ENCODE measurements at places on chromosomes 7 and 10.

DNA sequence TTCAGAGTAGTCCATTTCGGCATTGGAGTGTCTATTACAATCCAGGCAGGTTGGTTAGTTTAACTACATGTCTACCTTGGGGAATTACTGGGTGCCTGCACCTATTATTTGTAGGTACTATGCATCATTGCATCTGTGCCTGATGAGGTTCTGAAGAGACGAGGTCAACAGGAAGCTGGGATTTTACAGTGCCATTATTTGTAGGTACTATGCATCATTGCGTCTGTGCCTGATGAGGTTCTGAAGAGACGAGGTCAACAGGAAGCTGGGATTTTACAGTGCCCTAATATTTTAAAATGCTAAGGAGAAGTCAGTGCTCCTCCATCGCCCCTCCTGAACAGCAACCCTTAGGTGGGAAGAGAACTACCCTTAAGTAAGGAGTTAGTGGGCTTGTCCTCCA lies 41.7 kb downstream of the NPY start:
- no peak for DNase-seq

- peak; percentile 61 for DNase-seq
These were observed 62.3 kb upstream of the LBX1 start for GRCh38 chr10:101291331-101292193.

GRCh38 chr7:29291723-29292618 lies 97.4 kb downstream of the CHN2 start:
- no peak for DNase-seq

DNA sequence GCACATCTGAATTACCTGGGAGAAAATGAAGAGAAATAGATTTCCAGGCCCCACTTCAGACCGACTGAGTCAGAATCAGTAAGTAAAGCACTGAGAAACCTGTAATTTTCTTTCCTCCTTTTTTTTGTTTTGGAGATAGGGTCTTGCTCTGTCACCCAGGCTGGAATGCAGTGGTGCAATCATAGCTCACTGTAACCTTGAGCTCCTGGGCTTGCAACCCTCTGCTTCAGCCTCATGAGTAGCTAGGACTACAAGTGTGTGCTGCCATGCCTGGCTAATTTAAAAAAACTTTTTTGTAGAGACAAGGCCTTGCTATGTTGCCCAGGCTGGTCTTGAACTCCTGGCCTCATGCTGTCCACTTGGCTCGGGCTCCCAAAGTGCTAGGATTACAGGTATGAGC lies 260.2 kb downstream of the STK31 start:
- no peak for DNase-seq

GRCh38 chr7:70257921-70258320 lies 659.6 kb downstream of the AUTS2 start:
- no peak for DNase-seq

DNA sequence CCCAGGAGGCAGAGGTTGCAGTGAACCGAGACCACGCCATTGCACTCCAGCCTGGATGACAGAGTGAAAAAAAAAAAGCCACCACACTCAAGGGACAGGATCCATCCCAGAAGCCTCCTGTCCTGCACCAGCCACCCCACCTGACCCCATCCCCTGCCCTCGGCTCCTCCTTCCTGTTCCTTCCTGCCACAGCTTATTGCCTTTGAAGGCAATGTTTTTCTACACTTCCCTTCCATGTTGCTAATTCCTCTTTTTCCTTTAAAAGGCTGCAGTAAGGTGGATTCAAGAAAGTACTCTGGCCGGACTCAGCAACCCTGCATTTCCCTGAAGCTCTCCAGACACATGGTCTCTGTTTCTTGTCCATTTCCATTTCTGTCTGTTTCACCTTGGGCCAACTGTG lies 80.9 kb downstream of the FAM171A1 start:
- no peak for DNase-seq

Measured in NCI-H1694 (cell line).